ENCODE measurements at places on chromosomes 5 and 9.

- DNase-seq: no peak
Observed at GRCh38 chr5:140664030-140664358, 710 bp upstream of the WDR55 start.

- no peak for DNase-seq
Observed at GRCh38 chr9:108219664-108220063, 636.1 kb downstream of the ACTL7B start.

- no peak for DNase-seq
Observed at GRCh38 chr5:94174748-94175411, 433.5 kb upstream of the POU5F2 start.

GRCh38 chr5:156019571-156020180 is 307.3 kb upstream of the SGCD start:
- DNase-seq: no peak

DNA sequence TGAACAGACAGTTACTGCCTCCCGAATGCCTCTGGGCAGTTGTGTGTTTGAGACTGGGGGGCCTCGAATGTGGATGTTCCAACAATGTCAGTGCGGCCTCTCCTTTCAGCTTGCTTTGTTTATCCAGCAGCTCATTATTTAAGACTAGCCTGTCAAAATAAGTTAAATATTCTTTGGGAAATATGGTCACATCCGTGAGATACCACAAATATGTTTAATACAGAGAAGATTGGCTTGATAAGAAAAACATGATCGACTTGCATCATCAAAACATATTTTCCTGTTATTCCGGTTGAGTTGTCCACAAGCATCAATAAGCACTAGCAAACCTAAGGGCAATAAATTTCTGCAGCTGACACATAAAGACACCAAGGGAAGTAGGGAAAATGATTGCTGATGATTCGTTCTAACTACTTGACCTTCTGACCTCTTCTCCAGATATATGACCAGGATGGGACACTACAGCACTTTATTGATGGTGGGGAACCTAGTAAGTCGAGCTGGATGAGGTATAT is 66.5 kb downstream of the PRDM6 start:
- DNase-seq: no peak

DNA sequence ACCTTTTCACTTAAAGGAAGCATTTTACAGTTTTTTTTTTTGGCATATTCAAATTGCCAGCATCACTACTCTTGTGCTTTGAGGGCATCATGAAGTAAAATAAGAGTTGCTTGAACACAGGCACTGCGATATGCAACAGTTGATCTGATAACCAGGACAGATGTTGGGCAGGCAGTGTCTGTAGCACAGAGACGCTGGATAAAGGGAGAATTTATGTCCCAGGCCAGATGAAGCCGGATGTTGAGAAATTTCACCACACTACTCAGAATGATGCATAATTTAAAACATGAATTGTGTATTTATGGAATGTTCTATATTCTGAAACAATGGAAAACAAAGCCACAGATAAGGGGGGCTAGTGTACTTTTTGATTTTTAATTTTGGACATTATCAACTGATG is 71.4 kb downstream of the SLC12A2 start:
- no peak for DNase-seq
